H4 (cell line): ENCODE measurements at places on chromosomes 16 and 17. TPM values are rescaled to one million over a fixed set of nuclear protein-coding genes. Genes with fewer than 3 reads are reported as not detected.

- no peak for DNase-seq
Observed at GRCh38 chr16:76125871-76126270, 151.3 kb upstream of the CNTNAP4 start.

GRCh38 chr16:11029948-11030347 is 85.6 kb downstream of the CLEC16A start:
- DNase-seq = no peak

- no peak for DNase-seq
Observed at GRCh38 chr17:73947966-73948355, 255.5 kb upstream of the RPL38 start.

DNA sequence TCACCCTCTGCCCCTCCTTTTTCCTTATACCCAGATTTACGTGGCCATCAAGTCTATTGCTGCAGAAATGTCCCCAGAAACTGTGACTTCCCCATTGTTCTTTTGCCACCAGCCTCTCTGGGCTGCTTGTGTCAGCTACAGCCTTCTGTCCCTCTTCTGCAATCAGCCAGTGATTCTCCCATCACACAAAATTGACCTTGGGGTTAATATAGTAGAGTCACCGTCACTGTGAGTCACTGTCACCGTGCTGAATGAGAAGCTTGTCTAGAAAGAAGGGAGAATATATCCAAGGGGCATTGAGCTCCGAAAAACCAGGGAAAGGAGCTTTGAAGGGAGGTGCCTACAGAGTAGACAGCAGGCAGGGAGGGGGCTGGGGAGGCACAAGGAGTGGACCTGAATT is 290.5 kb downstream of the HAPSTR1 start:
- DNase-seq = no peak

DNA sequence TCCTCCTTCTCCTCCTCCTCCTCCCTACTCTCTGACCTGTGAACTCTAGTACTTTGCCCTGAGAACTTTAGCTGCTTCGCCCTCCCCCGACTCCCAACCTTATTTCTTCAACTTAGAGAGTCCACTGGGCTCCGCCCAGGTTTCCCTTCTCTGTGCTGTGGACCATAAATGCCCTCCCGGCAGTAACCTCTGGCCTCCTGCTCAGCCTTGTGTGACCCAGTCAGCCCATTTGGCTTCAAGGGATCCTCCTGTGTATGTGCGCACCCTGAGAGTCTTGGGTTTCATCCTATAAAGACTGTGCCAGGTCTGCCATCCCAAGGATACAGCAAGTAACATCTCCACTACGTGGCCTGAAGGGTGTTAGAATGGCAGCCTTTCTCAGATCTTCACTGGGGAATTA is 275.6 kb upstream of the C16orf82 start:
- DNase-seq = no peak

GRCh38 chr16:70777973-70778406 is 23.0 kb downstream of the VAC14 start:
- DNase-seq = no peak

ZP2 gene
- total RNA-seq = not detected in 2 replicates
